ENCODE measurements at places on chromosomes 5 and 9. TPM values are rescaled to one million over a fixed set of nuclear protein-coding genes. Genes with fewer than 3 reads are reported as not detected.

DNA sequence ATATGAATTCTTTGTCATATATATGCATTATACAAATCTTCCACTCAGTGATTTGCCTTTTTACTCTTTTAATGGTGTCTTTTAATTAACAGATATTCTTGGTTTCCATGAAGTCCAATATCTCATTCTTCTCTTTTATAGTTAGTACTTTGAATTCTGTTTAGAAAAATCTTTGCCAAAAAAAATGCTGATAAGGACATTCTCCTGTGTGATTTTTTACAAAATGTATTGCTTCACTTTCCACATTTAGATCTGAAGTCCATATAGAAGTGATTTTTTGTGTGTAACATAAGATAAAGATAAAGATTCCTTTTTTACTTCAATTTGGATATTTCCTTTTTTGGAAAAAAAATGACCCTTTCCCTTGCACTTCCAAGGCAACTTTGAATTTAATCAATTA is 50.3 kb downstream of the OTP start:
- H3K4me3 ChIP-seq, result no peak overlapping the region
- H3K27ac ChIP-seq, result no peak overlapping the region
- DNase-seq, result no peak
- H3K4me1 ChIP-seq, result no peaks in the 10 kb centered on the region
- H3K36me3 ChIP-seq, result no peaks in the 10 kb centered on the region

DNA sequence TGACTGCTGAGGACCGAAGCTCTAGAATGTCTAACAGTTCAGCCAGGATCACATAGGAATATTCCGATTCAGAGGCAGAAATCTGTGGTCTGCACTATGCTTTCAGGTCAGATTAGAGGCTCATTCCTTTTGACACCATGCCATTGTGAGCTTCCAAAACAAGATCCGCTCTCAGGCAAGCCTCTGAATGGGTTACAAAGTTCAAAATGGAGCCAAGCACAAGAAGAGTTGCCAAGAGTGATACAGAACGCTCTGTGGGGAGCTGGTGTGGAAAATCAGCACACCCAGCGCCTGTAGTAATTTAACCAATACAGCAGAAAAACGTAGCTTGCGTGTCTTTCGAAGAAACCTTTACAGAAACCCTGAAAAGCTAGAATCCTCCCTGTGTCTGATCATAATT is 33.3 kb upstream of the FAT2 start:
- peaks cover 25% of the 10 kb centered on the region for H3K4me1 ChIP-seq
- H3K27me3 ChIP-seq, result no peaks in the 10 kb centered on the region
- DNase-seq, result peak; percentile 84
- no peaks in the 10 kb centered on the region for H3K36me3 ChIP-seq
- H3K27ac ChIP-seq, result no peak overlapping the region

DNA sequence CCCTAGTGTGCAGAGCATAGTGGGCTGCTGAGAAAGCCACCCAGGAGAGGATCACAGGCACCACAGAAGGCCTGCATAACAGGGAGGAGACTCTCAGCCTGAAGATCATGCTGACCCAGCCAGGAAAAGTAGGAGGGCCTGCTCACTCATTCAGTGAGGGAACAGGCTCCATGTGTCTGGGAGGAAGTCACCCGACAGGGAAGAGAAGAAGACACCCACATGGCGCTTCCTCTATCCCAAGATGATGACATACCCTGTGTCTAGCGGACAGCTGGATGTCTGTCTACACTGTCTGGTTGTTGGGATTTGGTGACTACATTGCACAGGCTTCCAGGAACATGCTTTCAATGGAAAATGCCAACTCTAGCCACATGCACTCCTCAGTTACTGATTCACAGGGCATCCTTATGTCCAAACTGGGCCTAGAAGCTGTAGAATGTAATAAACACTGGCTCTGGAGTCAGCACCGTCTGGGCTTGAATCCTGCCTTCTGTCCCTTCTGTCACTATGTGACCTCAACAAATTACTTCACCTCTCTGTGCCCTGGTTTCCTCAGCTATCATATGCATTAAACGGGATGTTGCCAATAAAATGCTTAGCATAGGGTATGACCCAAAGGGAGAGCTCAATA is 47.6 kb downstream of the KLHL3 start:
- peaks cover 10% of the 10 kb centered on the region for H3K36me3 ChIP-seq
- no peaks in the 10 kb centered on the region for H3K27me3 ChIP-seq
- no peak for DNase-seq
- H3K4me1 ChIP-seq, result peaks cover 1% of the 10 kb centered on the region
- H3K27ac ChIP-seq, result no peak overlapping the region

GRCh38 chr5:170225326-170226128 is 7.3 kb upstream of the C5orf58 start:
- H3K27ac ChIP-seq, result no peak overlapping the region
- no peaks in the 10 kb centered on the region for H3K36me3 ChIP-seq
- no peak overlapping the region for H3K4me3 ChIP-seq
- H3K27me3 ChIP-seq, result no peaks in the 10 kb centered on the region
- DNase-seq, result peak; percentile 92

GRCh38 chr9:84163052-84163650 is 177.4 kb downstream of the SLC28A3 start:
- peak overlapping the region; percentile 85 for H3K27ac ChIP-seq
- no peaks in the 10 kb centered on the region for H3K36me3 ChIP-seq
- no peaks in the 10 kb centered on the region for H3K27me3 ChIP-seq

GRCh38 chr5:93598091-93599000 is 15.3 kb downstream of the NR2F1 start:
- no peaks in the 10 kb centered on the region for H3K36me3 ChIP-seq
- DNase-seq, result no peak
- H3K4me1 ChIP-seq, result peaks cover 11% of the 10 kb centered on the region

- peak within 1 kb of the TSS; percentile 66 for H3K4me3 ChIP-seq
- H3K4me1 ChIP-seq, result peaks cover 10% of the 10 kb centered on the region
- H3K36me3 ChIP-seq, result no peaks in the 10 kb centered on the region
- H3K27ac ChIP-seq, result peak within 1 kb of the TSS; percentile 99
Observed at GRCh38 chr9:27572918-27573633, at the start of gene C9orf72. TSS of gene C9orf72 (minus strand) at chr9:27573481. CDS start at chr9:27567120, 6,361 bp downstream.

The SGCD gene
- polyA plus RNA-seq, result 64.9 TPM

The ADAMTS19 gene
- 26.6 TPM for polyA plus RNA-seq

The PCDHA6 gene
- polyA plus RNA-seq, result 0.13 TPM

The ARL14EPL gene
- polyA plus RNA-seq, result 0.13 TPM

The WDR38 gene
- polyA plus RNA-seq, result 0.21 TPM

DNA sequence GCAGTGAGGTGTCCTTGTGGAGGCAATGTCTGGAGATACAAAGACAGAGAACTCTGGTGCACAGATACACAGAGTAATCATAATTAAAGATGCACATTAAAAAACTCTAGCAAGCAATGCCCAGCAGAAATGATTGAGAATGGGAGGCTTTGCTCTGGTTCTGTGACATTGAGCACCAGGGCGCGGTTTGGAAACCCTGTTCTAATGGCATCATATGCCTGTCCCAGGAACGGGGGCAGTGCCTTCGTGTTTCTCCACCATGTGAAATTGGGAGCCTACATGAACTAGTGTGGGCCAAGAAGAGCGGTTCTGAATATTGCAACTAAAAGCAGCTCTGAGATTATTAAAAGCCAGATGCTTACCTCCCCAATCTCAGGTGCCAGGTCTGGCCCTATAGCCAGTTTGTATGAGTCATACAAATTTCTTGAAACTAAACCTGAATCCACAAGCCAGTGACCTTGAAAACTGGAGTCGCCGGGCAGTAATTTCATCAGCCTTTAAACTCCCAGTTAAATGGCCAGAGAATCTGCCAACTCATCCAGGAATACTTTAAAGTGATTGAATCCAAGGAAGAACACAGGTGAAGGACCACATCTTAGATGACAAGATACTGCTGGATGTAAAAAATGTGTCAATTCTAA is 22.2 kb upstream of the CTSL start:
- H3K27me3 ChIP-seq, result no peaks in the 10 kb centered on the region
- no peak for DNase-seq
- no peak overlapping the region for H3K4me3 ChIP-seq
- H3K4me1 ChIP-seq, result peaks cover 4% of the 10 kb centered on the region
- H3K27ac ChIP-seq, result no peak overlapping the region

DNA sequence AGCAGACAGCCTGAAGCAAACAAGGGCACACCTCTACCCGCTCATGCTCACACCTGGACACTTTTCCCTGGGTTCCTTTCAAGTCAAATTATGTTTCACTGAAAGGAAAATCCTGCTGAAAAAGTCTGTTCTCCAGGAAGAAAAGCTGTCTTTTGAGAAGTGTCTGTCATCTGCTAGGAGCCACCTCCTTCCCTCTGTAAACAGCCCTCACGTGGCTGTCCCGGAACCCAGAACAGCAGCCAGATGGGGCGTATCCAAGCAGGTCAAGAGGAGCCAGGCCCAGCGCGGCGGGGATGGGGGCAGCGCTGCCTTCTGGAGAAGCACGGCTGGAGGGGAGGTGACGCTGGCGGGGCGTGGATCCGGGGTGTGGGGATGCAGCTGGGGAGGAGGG is at the start of gene PNPLA7:
PNPLA7 (minus strand) TSS at position 172 of the 391 bp plus-strand sequence. CDS start 205 bp downstream, outside the sequence.
- H3K36me3 ChIP-seq, result peaks cover 5% of the 10 kb centered on the region
- peak; percentile 93 for DNase-seq
- peaks cover 16% of the 10 kb centered on the region for H3K4me1 ChIP-seq
- peak within 1 kb of the TSS; percentile 60 for H3K4me3 ChIP-seq
- H3K27me3 ChIP-seq, result no peaks in the 10 kb centered on the region
- H3K27ac ChIP-seq, result peak within 1 kb of the TSS; percentile 84

DNA sequence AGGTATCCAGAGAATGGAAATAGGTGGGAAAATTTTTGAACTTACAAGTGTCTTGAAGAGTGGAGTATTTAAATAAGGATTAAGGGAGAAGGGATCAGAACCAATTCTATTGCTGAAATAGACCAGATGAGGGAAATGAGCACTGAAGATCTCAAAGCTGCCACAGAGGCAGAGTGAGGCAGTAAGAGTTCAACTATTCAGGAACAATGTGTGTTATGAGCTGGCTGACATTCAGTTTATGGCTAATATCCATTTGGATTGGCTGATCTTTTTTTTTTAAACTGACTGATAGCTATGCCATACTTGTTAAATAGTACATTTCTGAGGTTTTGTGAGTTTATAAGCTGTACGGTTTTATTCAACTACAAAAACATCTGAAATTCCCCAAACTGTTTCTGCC is 95.3 kb upstream of the GNA14 start:
- no peak overlapping the region for H3K4me3 ChIP-seq
- H3K4me1 ChIP-seq, result peaks cover 4% of the 10 kb centered on the region
- DNase-seq, result peak; percentile 57
- no peak overlapping the region for H3K27ac ChIP-seq
- H3K36me3 ChIP-seq, result no peaks in the 10 kb centered on the region

The MARVELD2 gene
- 0.17 TPM for polyA plus RNA-seq

The SKP2 gene
- 58.6 TPM for polyA plus RNA-seq

DNA sequence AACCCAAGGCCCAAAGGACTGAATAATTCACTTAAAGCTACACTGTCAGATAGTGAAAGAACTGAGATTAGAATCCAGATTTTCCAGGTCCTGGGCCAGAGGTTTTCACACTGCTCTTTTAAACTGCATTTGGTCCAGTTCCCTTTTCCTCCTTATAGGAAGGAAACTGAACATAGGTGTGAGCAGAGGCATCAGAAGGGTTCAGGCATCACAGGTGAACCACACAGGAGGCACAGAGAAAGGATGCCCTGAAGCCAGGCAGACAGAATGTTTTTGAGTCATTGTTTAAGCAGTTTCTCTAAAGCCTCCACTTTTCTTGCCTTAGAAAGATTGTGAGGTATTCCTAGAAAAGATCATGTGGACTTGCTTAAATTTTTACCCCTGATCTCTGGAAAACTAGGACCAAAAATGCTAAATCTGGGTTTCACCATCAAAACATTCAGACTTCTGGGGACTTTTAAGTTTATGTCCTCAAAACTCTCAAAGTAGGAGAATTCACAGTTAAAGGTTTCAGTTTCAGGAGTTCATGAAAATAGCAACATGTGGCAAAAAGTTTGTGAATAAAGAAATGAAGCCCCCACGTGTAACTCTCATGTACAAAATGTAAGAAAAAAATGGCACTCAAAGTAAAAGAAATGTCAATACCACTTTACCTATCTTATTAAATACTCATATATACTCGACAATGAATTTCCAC is 386.1 kb downstream of the NTRK2 start:
- no peaks in the 10 kb centered on the region for H3K27me3 ChIP-seq
- H3K4me1 ChIP-seq, result no peaks in the 10 kb centered on the region
- H3K27ac ChIP-seq, result no peak overlapping the region
- no peak overlapping the region for H3K4me3 ChIP-seq
